Hematopoietic multipotent progenitor cell treated with erythropoietin and hydrocortisone succinate and interleukin-3 and kit ligand, for 6 days (in vitro differentiated cells): ENCODE measurements at places on chromosomes 11 and 22.

GRCh38 chr22:43174941-43175531 lies 11.9 kb downstream of the TTLL12 start:
- no peak for DNase-seq

GRCh38 chr22:21632237-21632895 lies at the start of gene CCDC116:
Gene CCDC116, plus strand, starts transcription at chr22:21632760. Its CDS starts 422 bp downstream, at chr22:21633182.
- peak; percentile 78 for DNase-seq

DNA sequence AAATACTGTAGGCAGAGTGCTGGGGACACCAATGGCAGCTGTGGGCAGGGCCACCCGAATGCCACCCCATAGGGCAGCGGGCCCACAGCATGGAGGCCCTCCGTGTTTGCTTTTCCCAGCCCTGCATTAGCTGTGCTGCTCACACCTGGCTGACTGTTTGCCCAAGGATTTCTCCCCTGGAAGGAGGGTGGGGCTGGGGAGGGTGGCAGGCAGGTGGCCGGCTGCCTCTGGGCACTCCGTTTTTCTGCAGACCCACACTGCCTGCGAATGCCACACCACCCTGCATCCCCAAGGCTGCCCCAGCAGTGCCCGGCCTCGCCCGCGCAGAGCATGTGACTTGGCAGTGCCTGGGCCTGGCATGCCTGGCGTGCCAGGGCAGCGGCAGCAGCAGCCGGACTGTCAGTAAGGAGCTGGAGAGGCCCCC lies 19.6 kb downstream of the DAGLA start:
- no peak for DNase-seq

DNA sequence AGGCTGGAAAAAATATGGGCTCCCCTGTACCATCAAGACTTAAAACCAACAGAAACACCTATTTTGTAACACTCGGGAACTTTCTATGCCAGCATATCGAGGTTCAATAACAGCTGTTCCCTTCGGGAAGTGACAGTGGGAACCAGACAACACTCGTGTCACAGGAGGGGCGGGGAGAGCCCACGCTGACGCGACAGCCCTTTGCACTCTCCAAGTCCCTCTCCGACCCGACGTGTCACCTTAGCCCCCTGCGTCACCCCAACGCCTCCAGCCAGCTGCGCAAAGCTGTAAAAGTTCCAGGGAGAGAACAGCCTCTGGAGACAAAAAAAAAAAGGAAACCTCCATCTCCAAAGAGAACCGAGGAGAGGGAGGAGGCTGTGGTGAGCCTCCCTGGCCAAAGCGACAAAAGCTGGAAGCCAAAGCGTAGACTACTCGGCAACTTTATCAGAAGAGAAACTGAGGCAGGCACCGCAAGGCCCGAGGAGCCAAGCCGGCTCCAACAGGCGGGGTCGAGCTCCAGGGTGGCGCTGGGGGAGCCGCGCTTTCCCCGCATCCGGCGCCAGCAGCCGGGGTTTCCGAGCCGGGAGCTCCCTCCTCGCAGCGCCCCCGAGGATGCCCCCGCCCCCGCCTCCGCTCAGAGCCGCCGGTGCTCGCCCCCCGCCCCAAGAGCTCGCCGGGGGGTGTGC lies 751 bp downstream of the ARFGAP3 start:
- DNase-seq: peak; percentile 47

DNA sequence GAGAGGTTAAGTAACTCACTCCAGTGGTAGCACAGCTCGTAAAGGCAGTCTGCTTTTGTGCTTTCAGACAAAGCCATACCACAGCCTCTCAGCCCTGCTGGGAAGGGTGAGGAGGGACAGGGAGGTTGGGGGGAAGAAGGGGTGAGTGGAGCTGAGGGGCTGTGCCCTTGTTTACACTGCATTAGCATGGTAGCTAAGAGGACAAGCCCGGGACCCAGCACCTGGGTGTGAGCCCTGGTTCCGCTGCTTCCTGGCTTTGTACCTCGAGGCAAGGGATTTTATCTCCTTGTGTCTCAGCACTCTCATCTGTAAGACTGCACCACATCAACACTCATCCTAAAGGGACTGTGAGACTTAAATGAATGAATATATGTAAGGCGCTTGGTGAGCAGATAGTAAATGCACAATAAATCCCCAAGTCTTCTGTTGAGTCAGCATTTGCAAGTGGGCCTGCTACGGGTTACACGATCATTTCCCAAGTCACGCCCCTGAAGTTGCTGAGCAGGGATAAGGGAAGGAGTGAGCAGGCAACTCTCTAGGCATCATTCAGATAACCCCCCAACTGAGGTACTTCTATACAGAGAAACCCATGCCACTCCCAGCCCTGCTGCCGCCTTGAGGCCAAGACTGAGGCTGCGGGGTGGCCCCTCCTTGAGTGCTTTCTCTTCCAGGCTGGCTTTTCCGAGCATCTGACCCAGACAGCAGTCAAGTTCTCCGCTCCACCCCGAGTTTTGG lies 7.5 kb downstream of the RASD2 start:
- DNase-seq: peak; percentile 45

DNA sequence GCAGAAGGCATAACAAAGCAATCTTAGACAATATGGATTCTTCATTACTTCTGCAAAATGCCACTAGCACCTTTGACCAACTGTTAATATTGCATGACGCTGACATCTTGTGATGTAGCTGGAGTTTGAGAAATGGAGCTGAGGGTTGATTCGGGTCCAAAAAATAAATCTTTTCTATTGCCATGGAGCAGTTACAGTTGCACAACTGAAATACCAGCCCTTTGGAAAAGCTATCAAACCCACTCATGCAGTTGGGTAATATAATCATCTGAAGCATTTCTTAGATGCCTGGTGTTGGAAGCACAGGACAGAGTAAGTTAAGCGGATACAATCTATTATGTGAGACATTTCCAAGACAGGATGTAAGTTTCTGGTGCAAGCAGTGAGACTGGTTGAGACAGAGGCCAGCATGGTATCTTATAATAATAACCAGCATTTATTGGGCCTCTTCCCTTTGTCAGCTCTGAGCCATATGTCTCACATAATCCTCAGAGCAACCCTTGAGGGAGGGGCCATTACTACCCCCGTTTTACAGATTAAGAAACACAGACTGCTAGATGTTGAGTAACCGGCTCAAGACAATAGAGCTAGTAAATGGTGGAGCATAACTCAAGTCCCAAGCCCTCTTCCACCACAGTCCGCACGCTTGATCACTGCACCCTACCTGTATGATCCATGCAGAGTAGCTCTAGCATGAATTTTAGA lies 74.9 kb upstream of the CAPRIN1 start:
- no peak for DNase-seq

GRCh38 chr11:120068114-120068573 lies 69.8 kb downstream of the TRIM29 start:
- DNase-seq: peak; percentile 9

GRCh38 chr11:103994094-103994493 lies 42.3 kb upstream of the DDI1 start:
- DNase-seq: no peak

DNA sequence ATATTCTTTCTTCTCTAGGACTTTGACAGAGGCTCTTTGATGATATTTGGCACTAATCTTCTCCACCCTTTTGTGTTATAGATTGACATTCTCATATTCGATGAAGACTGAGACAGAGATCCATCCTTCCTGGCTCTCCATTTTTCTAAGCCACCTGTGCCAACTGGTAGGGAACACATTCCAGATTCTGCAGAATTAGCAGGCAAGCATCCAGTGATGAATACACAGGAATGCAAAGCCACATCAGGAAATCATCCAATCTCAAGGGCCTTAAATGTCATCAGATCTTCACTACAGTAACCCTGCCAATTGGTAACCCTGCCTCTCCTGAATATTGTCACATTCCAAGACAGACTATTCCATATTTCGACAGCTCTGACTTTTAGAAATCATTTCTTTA lies 718.4 kb upstream of the API5 start:
- no peak for DNase-seq

DNA sequence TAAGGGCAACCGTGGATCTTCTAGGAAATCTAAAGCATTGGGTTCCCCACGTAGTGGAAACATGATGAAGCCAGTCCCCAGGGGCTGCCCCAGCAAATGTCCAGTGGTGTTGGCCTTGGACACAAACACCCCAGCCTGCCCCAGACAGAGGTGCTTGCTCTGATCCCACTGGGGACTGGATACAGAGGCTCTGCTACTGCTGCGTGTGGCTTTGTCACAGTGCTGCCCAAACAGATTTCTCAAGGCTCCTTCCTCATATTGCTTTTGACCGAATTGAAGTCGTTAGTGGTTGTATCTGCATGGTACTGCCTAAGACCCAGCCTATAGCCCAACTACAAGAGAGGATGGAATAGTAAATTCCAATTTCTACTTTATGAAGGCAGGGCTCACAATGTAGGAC lies 40.1 kb upstream of the CD44 start:
- DNase-seq: no peak

GRCh38 chr11:14582793-14583192 lies 60.8 kb upstream of the PDE3B start:
- no peak for DNase-seq

DNA sequence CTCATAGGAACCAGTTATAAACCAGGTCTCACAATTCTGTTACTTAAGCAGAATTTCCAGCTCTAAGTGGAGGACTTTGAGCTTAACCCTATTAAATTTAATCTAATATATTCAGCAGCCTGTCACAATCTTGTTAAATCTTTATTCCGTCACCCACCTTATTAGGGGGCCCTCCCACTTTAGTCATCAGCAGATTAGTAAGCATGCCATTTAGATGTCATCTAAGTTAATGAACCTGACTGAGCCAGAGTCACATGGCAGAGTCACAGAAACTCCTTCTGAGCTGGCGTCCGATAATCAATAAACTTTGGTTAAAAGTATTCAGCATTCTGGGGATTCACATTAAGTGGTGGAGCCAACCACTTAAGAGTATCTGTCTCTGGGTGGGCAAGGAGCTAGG lies 35.1 kb downstream of the TTC12 start:
- DNase-seq: no peak

DNA sequence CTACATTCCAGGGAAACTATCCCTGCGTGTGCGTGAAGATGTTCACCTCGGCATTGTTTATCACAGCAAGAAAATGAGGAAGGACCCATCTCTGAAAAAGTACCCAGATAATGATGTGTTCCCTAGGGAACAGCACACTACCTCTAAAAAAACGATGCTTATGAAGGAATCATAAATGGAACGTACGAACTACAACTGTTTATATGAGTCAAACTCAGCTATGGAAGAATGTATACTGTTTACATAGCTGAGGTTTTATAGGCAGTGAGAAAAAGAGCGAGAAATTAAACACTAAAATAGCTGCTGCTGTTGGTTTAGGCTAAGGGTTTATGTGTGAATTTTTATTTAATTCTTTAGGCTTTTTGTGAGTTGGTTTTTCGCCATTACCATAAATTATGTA lies 48.9 kb downstream of the APOL1 start:
- DNase-seq: no peak

- DNase-seq: peak; percentile 6
Observed at GRCh38 chr11:112255067-112255720, 5.5 kb downstream of the PLET1 start.

GRCh38 chr11:81725701-81726100 lies 1008.0 kb downstream of the FAM181B start:
- no peak for DNase-seq

DNA sequence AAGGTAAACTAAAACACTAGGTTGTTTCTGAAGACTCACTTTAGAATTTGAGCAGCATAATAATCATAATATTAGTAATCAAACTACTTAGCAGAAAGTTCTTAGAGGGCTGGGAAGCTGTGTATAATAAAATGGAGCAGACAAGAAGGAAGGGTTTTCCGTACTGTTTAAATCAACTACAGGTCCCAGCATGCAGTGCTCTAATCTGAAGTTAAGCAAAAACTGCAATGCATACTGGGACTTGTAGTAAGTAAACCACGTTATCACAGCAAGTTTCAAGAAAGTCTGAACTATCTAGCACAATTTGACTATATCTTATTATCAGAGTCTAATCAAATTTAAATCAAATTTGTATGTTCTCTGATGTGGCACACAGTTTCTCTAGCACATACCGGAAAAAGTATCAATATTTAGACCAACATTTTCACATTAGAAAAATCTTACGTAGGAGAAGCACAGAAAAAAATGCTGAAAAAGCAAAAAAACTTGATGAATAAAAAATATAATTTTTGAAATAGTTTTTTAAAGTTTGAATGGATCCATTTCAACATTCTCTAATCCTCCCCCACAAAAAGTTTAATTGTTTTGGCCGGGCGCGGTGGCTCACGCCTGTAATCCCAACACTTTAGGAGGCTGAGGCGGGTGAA lies 8.2 kb downstream of the PHF21A start:
- peak; percentile 97 for DNase-seq

GRCh38 chr22:17121233-17122195 lies at the start of gene TMEM121B:
Gene TMEM121B, minus strand, starts transcription at chr22:17121360. Its CDS starts 233 bp downstream, at chr22:17121127.
- DNase-seq: no peak

GRCh38 chr11:17141156-17141555 lies 63.7 kb upstream of the RPS13 start:
- DNase-seq: no peak

GRCh38 chr11:2302896-2303626 lies 1.2 kb downstream of the TSPAN32 start:
- DNase-seq: peak; percentile 67

- DNase-seq: no peak
Observed at GRCh38 chr11:57378186-57378585, 2.8 kb downstream of the PRG3 start.

DNA sequence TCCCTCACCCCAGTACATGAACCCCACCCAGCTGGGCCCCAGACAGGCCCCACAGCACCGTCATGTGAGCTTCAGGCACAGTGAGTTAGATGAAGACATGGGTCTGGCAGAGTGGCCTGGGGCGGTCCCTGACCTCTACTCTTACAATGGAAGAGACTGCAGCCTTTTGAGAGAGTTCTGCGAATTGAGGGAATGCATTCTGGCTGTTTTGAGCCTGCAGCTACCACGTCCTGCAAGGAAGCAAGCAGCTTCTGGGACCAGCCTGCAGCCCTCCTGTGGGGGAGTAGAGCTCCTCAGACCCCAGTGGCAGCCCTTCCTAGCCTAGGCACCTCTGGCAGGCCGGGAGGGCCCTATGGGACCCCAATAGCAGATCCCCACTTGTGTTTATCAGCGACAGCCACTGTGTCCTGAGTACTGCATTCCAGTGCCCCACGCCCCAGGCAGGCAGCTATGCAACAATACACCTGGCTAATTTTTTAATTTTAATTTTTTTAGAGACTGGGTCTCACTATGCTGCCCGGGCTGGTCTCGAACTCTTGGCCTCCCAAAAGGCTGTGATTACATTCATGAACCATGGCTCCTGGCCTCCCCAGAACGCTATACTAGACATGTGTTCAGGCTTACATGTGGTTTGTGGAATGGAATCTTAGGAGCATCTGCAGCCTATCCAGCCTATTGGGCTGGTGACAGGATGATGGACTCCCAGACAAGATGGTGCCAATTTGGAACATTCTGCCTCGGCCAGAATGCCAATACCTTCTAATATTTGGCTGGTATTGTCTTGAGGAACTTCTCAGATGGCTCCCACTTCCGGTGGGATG lies 717 bp upstream of the SLC7A4 start:
- DNase-seq: no peak

- peak; percentile 69 for DNase-seq
Observed at GRCh38 chr11:118608360-118609227, 1.2 kb downstream of the PHLDB1 start.
